ENCODE measurements at places on chromosomes 2 and 18.

DNA sequence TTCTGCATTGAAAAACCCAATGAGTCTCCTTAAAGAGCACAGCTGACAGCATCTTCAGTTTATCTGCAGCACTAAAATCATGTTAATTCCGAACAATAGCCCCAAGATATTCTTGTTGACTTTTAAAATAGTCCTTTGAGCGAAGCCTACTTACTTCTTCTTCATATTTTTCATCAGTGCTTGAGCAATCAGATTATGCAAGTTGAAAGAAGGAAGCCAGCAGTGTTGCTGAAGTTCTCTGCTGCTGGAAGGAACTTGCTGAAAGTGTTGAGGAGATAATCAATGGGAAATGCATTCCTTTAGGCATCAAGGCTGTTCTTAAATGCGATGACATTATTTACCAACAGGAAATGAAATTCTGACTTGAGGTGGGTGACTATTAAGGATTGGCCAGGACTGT lies 105.9 kb upstream of the SNTG2 start:
- no peak for DNase-seq

DNA sequence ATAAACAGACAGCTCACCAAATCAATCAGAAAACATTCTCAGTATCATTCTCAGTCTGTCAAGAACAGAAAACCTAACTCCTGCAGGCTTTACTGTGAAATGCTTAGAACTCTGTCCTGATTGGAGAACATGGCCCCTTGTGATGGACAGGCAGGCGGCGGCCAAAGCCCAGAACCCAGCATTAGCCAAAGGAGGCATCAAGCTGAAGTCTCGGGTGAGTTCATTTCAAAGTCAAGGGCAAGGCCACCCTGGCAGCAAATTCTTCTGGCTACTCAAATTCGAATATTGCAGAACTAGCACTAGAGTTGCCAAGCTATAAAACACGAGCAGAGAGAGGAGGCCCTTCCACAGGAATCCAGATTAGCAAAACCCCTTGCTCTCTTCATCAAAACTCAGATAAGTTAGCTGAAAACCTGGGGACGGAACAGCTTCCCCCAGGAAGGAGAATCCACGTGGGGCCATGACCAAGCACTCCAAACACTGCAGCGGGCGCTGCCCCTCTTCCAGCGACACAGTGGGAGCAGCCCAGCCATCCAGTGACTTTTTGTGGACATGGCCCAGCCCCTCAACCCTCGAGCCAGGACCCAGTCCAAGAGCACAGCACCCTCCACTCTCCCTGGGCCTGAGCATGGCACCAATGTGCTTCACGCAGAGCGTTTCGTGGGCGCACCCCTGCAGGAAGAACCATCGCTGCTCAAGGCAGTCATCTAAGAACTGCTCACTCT lies 98.6 kb downstream of the HDAC4 start:
- DNase-seq: no peak

DNA sequence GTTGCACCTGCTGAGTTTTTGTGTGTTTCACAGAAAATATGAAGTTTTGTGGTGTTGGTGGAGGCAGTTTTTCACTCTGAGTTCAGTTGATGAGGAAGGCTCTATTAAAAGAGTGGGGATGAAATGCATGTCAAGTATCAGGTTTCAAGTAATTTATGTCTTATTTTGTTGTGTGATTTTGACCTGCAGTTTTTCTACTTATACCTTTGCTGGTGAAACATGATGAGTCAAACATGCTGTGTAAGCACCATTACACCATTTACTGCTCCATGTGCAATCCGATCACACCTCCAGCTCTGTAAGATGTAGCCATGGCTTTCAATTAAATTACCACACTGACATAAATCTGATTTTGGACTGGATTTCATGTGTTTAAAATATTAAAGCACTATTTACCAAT lies 174.5 kb upstream of the ZEB2 start:
- DNase-seq: no peak

DNA sequence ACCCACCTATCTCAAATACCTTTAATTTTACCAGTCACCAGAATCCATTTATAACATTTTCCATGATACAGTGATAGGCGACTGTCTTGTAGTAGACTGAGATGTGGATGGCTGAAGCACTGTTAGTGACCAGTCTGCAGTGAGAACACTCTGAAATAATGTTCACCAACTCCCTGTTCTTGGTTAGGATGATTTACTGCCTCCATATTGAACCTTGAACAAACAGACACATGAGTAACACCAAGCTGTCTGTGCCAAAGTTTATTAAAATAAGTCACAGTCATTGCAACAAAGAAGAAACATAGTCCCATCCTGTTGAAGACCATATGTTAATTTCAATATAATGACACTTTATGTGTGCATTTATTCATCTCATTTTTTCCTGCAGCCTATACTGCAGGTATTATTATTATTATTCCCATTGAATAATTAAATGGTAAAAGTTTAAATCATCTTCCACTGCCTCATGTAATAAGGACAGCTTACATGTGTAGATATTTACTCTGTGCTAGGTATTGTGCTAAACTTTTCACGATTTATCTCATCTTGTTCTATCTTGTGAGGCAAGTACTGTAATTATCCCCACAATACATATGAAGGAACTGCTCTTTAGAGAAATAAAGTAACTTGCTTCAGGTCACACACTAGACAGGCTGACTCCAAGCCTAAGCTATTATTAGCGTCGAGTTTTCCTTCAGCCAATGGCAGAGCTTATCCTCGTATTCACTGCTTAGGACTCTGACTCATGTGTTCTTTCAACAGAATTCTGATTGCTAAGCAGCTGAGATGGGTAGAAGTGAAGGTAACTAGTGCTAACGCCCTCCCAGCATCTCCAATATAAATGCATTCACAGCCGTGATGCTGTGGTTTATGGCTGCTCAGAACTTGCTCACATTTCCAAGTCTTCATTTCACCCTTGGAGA lies 62.5 kb downstream of the ONECUT2 start:
- DNase-seq: no peak

DNA sequence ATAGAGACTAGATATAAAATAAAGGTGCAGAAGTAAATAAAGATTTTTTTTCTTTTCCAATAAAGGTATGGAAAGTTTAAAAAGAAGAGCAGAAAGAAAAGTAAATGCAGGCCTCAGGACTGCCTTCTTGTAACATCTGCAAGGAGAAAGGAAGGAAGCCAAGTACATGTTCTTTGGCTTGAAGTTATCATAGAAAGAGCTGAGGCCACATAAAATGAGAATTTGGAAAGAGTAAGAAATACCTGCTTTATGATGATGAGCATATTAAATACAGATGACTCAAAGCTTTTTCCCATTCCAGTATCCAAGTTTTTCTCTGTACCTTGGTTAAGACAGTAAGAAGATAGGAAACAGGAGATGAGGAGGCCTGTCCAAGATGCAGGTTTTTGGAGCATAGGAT lies 25.3 kb upstream of the UBE2E3 start:
- DNase-seq: no peak

GRCh38 chr18:23998820-23999219 lies 15.7 kb upstream of the TTC39C start:
- DNase-seq: no peak

DNA sequence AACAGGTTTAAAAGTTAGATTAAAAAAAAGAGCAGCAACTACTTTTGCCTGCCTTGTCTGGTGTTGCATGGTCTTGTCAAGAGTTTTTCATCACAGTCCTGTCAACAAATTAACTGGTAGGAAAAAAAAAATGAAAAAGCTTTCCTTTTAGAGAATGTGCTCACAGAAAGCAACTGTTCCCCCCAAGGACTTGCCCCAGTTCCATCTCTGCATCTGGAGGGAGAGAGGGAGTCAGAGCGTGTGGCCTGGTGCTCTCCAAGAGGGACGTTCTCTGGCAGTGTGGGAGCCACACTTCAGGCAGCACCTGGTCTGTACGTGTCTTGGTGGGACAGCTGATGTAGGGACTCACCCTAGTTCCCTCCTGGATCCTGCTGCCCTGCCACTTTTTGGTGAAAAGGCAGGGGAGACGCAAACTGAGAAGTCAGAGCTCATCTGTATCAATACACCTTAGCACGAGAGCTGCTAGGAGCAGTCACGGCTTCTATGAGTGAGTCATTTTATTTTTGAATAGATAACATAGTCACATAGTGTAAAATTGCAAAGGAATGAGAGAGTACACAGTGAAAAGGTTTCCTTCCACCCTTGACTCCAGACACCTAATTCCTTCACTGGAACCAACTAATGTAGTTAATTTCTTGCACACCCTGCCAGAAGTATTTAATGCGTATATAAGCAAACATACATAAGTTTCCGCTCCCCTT lies 172.5 kb upstream of the MGAT5 start:
- no peak for DNase-seq

GRCh38 chr2:207275779-207276178 lies 110.0 kb upstream of the KLF7 start:
- no peak for DNase-seq

- DNase-seq: no peak
These were observed 26.0 kb upstream of the FLACC1 start for GRCh38 chr2:201383136-201383535.

GRCh38 chr18:23824240-23824639 lies 135.0 kb downstream of the LAMA3 start:
- no peak for DNase-seq

DNA sequence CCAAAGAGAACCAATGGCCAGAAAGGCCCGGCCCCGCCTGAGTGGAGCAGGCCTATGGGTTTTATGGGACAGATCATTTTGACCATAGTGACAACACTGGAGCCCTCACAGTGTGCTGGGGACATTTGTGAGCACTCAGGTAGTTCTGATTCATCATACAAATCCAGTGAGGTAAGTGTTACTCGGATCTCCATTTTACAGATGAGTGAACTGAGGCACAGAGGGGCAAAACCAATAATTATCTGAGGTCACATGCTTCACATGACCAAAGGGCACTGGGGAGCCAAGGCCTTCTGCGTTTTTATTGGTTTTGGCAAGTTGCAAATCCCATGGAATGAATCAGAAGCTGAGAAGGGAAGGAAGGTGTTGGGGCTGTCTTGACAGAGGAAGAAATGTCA lies 111.5 kb upstream of the MGAT5 start:
- DNase-seq: no peak

- no peak for DNase-seq
These were observed 119.1 kb upstream of the STPG4 start for GRCh38 chr2:47274054-47274782.

- no peak for DNase-seq
These were observed 948.3 kb downstream of the CNTNAP5 start for GRCh38 chr2:124973396-124973795.

DNA sequence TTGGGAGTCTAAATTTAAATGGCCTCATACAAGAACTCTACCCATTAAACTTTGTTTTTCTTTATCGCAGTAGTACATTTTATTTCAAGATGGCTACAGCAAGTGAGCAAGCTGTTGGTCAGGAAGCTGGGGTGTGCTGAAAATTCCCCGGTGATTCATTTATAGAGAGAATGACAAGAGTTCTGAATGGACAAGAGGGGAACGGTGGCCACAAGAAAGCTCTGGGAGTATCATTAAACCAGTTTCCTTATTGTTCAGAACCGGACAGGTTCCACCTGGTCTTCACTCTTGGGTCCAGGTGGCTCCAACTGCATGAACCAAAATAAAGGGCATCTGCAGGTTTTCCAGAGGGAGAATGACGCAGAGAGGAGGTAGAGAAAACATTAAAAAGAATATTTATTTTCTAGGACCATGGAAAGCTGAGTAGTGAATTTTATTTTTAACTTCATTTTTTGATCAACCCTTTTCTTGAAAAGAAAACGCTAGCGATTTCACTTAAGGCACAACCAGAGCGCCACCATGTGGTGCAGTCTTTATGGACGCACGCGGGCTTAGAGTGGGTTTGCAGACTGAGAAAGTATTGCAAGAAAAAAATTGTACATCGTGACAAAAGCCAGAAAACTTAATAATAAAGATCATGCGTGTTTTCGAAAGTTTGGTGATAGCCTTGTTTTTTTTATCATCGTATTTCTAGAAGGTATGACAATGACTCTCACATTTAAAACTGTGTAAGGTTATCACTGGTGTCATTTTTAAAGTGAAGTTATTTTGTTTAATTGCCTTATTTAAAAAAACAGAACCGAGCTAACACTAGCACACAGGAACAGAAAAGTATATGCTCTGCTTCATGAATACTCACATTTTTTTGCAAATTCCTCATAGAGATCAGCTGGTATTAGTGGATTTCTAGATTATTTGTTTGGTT lies 97.9 kb upstream of the NOL4 start:
- no peak for DNase-seq
